ENCODE measurements at places on chromosomes 2 and 18. TPM values are rescaled to one million over a fixed set of nuclear protein-coding genes. Genes with fewer than 3 reads are reported as not detected.

DNA sequence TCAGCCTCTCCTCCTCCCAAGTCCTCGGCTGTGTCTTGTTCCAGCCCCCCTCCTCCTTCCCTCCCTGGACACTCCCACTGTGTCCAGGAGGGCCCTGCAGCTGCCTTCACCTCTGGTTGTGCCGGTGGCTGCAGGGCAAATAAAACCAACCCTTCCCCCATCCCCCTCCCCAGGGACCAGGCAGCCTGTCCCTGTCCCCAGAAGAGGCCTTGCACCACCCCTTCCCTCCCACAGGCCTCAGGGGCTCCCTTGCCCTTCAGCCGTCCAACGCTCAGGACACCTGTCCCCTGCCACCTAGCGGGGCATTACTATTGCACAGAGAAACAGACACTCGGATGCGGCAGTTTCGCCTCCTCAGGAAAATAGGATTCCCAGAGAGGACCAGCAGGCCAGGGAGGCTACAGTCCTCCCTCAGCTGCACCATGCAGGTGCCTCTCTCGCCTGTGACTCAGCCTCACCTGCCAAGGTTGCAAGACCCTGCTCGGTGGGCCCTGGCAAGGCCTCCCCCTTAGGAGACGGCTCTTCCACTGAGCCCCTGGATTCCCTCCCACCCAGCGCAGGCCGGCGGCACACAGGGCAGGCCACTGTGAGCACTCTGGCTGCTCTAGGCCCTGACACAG lies 5.5 kb upstream of the GPC1 start:
- DNase-seq = no peak

- no peak for DNase-seq
Measured at GRCh38 chr2:219168526-219168925, 1.3 kb downstream of the SLC23A3 start.

DNA sequence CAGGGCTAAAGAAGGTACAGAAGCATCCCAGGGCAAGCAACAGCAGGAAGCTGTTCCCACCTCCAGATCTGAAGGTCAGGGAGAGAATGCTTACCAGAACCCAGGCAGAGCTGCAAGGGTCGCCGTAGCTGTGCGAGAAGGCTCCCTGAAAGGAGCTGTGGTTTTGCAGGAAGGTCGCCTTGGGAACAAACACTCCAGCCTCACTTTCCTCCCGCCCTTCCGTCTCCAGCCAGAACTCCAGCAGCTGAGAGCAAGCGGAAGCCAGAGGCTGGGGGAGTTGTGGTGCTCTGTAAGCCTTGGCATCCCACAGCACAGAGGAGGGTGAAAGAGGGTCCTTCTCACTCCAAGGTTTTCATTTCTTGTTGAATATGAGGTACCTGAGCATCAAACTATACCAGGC lies 18.3 kb upstream of the ICOS start:
- DNase-seq = no peak

DNA sequence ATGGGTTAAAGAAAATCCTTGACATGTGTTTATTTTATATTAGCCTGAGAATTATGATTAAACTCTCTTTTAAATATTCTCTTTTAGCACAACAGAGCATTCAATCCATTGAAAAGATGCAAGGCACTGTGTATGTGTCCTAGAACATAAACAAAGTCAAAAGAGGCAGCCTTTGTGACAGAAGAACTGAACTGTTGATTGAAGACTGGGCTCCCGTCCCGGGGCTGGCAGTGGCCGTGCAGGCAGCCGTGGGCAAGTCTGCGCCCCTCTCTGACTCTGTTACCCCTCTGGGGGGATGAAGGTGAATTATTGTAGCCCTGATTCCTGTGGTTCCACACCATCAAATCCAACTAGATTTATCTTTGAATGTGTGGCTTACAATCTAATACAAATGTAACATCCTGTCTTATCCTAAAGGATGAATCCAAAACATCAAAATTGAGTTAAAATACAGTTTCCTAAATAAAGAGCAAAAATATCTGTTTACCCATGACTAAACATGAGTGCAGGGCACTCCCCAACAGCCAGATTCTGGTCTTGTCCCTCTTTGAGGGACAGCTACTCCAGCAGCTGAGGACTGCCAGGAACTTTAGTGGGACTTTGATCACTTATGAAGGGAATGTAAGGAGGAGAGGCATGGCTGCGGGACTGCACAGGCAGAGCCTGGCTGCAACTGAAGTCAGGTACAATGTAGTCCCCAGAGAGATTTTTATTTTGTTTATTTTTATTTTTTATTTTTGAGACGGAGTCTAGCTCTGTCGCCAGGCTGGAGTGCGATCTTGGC lies 37.3 kb upstream of the SH3BP4 start:
- DNase-seq = no peak

DNA sequence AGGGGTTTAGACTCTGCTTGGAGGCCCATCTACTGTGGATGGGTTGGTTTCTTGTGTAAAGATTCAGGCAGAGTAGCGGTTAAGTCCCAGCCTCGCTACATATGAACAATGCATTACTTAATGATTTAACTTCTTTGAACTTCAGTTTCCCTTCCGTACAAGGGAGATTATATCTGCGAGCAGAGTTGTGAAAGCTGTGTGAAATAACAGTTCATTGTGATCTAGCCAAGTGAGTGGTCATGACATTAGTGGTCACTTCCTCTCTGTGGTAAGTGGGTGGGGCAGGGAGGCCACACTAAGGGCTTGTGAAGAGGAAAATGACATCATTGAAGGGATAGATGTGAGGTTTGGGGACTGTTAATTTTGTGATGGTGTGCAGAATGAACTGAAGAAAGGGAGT lies 14.1 kb upstream of the MEX3C start:
- DNase-seq = no peak

- DNase-seq = peak; percentile 49
Measured at GRCh38 chr2:18378020-18378653, 182.3 kb downstream of the RDH14 start.

CBLN2 gene
- polyA plus RNA-seq = 16.4 TPM

DNA sequence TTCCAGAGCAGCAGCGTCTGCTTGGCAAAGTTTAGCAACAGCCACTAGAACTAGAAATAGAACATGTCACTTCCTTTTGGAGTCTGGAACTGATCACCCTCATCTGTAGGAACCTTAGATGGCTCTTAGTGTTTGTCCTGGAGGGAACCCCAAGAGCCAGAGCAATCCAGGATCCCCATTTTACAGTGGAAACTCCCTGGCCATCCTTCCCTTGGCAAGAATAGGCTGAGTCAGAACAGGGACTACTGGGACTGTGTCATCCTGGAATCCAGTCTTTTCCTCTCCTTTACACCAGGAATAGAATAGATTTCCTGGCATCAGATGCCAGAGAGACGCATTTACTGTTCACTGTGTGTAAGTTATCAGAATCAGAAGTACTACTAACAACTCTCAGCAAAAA lies 33.2 kb upstream of the GRHL1 start:
- DNase-seq = no peak

DNA sequence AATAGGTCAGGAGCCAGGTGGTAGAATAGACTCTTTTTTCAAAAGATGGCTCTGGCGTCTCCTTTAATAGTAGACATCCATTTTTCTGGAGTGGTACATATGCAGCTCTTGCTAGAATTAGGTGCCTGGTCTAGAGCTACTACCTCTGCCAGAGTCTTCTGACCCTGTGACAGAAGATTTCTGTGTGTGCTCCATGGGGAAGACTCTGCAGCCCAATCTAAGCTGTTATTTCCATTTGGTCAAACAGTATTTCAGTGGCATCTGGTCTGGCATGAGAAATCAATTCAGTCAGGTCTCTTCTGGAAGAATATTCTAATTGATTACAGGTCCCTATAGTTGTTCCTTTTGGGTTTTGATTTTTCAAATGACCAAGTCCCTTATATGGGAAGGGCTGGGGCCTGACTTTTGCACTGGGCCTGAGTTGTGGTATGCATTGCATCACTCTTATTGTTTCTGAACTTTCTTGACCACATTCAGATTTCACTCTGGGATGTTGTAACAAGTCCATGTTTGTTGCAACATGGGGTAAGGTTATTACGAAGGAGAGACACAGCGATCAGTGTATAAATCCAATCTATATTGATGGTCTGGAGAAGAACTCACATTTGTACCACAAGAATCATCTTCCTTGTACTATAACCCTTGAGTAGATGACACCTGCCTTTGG lies 12.1 kb downstream of the MXD1 start:
- no peak for DNase-seq

DNA sequence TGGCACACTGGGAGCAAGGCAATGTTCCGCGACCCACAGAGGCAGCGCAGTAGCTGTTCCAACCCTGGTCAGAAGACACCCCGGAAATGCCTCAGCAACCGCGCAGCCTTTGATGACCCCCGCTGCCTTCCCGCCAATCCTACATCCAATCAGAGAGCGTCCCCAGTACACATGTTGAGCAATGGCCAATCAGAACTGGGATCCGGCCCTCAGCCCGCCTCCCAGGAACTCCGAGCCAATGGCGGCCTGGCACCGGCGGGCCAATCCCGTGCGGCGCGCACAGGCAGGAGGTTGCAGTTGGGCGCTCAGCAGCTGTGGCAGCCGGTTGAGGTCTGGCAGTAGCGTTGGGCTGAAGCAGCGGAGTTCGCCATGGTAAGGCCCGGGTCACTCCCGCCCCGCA lies at the start of gene TUBA3D:
TSS of gene TUBA3D (plus strand) at position 289 of the 400 bp plus-strand sequence. CDS start at position 370, 81 bp downstream.
- DNase-seq = no peak

DNA sequence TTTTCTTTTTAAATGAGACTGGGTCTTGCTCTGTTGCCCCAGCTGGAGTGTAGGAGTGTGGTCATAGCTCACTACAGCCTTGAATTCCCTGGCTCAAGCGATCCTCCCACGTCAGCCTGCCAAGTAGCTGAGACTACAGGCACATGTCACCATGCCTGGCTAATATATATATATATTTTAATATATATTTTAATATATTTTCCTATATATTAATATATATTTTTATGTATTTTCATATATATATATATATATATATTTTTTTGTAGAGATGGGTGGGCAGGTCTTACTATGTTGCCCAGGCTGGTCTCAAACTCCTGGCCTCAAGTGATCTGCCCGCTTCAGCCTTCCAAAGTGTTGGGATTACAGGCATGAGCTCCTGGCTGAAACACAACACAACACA lies 144.5 kb upstream of the GATA6 start:
- no peak for DNase-seq

- DNase-seq = no peak
Measured at GRCh38 chr18:75083131-75083530, 125.8 kb downstream of the PTGR3 start.

CD28 gene
- 1.9 TPM for polyA plus RNA-seq

KIF1A gene
- 11.1 TPM for polyA plus RNA-seq

G6PC2 gene
- polyA plus RNA-seq = 0.08 TPM

SLC5A7 gene
- polyA plus RNA-seq = 1.3 TPM

- no peak for DNase-seq
Measured at GRCh38 chr2:16208921-16209320, 268.6 kb downstream of the MYCN start.

FAM237A gene
- not detected for polyA plus RNA-seq

GRCh38 chr2:72173640-72174321 lies 26.1 kb upstream of the CYP26B1 start:
- no peak for DNase-seq

NOSTRIN gene
- polyA plus RNA-seq = 37.2 TPM

- no peak for DNase-seq
Measured at GRCh38 chr2:168607992-168608391, 151.9 kb downstream of the CERS6 start.

DNA sequence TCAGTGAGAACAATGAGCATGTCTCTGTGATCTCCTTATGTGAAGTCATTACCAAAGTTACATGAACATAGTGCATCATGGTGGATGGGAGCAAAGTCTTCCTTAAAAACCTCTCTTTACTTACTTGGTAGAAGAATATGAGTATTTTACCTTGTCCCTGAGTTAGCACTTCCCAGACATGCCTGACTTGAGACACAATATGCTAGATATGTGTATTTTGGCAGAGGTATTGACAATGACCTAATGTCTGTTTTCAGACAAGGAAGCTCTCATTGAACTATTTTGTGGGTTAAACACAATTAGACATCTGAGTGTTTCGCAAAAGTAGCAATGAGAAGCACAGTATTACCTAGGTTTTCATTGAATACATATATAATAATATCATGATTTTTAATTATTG lies 99.1 kb upstream of the MC4R start:
- DNase-seq = no peak

LNPK gene
- 25.7 TPM for polyA plus RNA-seq

COL4A3 gene
- 79.8 TPM for polyA plus RNA-seq

DNA sequence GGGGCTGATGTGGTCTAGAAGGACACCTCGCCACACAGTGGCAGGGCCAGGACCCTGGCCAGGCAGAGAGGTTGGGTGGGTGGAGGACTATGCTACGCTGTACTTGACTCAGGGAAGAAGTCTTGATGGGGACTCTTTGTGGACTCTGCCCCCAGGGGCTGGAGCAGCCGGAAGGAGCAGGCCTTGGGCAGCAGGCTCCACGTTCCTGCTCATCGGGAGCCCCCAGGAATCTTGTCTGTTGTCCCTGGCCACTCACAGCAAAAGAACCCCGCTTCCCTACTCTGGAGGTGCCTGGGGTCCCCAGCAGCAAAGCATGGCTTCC lies 79.0 kb downstream of the POLR1A start:
- DNase-seq = no peak

DNA sequence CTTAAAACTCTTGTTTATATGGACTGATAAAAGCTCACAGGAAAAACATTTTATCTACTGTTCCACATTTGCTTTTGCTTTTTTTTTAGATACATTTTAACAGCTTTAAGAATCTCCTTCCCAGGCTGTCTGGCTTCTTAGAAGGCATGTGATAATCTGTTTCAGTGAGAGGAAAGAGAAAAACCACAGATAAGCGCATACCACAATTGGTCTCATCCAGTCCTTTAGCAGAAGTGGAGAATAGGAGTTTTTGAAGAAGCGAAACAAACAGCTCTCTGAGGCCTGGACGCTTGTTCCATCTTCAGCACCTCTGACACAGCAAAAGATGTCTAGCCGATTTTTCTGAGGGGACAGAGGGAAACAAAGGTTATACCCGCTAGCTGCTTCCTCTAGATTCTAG lies 37.6 kb downstream of the RMC1 start:
- DNase-seq = no peak

All from left kidney (tissue), 8 donors.